ENCODE measurements at places on chromosomes 7 and 10. TPM values are rescaled to one million over a fixed set of nuclear protein-coding genes. Genes with fewer than 3 reads are reported as not detected.

DNA sequence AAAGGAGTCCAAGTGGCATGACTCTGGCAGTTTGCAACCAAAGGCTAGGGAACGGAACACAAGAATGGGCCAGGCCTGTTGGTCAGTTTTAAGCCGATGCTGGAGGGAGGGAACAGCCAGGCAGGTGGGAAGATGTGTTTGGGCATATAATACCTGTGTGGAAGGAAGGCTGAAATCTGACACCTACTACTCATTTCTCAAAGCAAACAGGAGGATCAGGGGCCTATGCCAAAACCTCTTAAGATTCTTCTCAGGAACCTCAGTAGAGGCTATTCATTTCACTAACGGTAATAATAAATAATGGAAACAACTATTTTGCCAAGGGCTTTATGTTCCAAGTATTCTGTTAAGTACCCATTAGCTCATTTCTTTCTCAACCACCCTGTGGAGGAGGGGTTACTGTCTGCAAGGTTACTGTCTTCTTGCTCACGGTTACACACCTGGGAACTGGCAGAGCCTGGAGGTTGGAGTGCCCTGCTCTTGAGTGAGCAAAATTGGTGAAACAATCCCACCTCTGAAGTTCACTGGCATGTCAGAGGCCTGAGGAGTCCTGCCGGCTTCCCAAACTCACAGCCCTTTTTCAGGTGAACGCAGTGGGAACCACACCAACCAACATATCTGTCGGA is 35.5 kb downstream of the GOT1 start:
- no peak overlapping the region for H3K4me3 ChIP-seq
- H3K4me1 ChIP-seq, result peaks cover 8% of the 10 kb centered on the region
- no peaks in the 10 kb centered on the region for H3K27me3 ChIP-seq
- H3K27ac ChIP-seq, result no peak overlapping the region
- H3K36me3 ChIP-seq, result no peaks in the 10 kb centered on the region

The STOX1 gene
- 2.1 TPM for total RNA-seq

DNA sequence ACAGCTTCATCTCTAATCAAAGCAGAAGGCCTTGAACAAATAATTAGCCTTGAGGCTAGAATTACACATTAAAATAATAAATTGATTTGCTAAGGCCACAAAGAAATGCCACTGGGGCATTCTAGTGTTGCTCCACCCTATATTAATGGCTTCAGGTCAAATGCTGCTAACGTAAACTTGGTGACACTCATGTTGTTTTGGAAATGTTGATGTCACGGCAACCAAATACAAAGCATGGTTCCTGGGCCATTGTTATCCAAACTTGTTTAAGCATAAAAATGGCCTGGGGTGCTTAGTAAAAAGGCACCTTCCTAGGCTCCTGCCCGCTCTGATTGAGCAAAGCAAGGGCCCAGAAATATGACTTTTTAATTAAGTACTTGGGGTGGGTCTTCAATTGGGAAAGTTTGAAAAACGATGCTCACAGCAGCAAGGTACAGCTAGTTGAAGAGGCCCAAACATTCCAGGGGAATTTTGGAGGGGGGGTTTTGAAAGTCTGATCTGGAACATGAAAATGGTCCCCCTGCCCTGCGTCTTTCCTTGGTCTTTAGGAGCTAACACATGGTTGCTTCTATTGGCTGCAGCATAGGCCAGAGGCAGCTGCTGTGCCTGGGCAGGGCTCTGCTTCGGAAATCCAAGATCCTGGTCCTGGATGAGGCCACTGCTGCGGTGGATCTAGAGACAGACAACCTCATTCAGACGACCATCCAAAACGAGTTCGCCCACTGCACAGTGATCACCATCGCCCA is 67.8 kb downstream of the ABCC2 start:
- no peaks in the 10 kb centered on the region for H3K27me3 ChIP-seq
- peaks cover 6% of the 10 kb centered on the region for H3K4me1 ChIP-seq
- H3K36me3 ChIP-seq, result no peaks in the 10 kb centered on the region
- no peak overlapping the region for H3K27ac ChIP-seq
- H3K4me3 ChIP-seq, result no peak overlapping the region

- no peaks in the 10 kb centered on the region for H3K36me3 ChIP-seq
- H3K27me3 ChIP-seq, result no peaks in the 10 kb centered on the region
- DNase-seq, result no peak
- H3K4me1 ChIP-seq, result peaks cover 17% of the 10 kb centered on the region
- no peak overlapping the region for H3K27ac ChIP-seq
Measured at GRCh38 chr7:152011860-152012259, 13.6 kb upstream of the GALNT11 start.

DNA sequence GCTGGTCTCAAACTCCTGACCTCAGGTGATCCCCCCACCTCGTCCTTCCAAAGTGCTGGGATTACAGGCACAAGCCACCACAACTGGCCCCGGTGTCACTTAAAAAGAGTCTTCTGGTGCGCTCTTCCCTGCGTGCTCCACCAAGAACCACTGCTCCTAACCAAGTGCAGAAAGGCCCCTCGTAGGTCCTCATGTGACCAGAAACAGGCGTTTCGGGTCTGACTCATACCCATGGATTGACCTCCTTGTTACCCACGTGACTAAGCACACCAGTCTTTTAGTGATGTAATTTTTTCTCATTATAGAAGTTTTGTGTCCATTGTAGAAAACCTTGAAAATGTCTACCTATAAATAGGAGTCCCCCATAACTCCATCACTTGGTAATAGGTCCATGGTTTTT is 13.9 kb downstream of the FKBP6 start:
- no peak for DNase-seq
- no peaks in the 10 kb centered on the region for H3K27me3 ChIP-seq
- no peak overlapping the region for H3K27ac ChIP-seq
- peaks cover 8% of the 10 kb centered on the region for H3K4me1 ChIP-seq

DNA sequence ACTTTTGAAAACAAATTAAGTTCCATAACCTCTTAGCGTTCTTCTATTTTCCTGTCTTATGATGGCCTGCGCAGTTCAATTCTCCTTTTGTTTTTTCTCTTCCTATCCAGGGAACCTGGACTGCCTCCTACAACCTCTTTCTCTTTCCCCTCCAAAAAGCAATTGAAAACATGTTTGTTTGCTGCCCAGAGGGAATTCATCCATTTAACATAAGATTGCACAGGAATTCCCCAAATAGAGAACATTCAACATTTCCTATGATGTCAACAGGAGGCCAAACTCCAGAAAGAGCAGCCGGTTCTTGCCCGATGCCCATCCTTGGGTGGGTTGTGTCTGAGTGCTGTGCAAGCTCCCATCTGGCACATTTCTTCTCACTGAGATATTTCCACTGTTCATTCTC is 94.2 kb upstream of the NRP1 start:
- DNase-seq, result no peak
- H3K27me3 ChIP-seq, result no peaks in the 10 kb centered on the region
- no peak overlapping the region for H3K27ac ChIP-seq
- H3K4me1 ChIP-seq, result peaks cover 21% of the 10 kb centered on the region
- H3K36me3 ChIP-seq, result no peaks in the 10 kb centered on the region

The SRRM3 gene
- 3.4 TPM for total RNA-seq

DNA sequence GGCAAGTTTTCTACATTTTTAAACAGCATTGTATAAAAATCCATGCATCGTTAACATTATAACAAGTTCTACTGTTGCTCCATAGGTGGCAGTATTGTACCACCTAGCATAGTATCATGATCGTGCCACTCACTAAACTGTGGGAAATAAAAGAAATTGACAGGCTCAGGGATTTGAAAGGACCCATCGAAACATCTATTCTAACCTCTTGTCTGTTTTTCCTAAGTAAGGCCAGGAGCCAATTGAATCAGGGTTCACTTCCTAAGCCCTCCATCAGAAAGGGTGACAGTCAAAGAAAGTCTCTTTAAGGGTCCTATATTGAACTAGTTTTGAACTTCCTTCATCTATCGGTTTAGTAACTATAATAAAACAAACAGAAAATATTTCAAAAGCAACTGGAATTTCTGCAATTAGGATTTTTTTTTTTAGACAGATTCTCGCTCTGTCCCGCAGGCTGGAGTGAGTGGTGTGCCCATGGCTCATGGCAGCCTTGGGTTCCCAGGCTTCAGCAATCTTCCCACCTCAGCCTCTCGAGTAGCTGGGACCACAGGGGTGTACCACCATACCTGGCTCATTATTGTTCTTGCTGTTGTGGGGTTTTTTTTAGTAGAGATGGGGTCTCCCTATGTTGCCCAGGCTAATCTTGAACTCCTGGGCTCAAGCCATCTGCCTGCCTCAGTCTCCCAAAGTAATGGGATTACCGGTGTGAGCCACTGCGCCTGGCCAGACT is 9.4 kb downstream of the HACD1 start:
- H3K27ac ChIP-seq, result no peak overlapping the region
- H3K36me3 ChIP-seq, result no peaks in the 10 kb centered on the region
- H3K4me1 ChIP-seq, result no peaks in the 10 kb centered on the region
- DNase-seq, result no peak
- no peak overlapping the region for H3K4me3 ChIP-seq

- no peaks in the 10 kb centered on the region for H3K27me3 ChIP-seq
- H3K4me3 ChIP-seq, result no peak overlapping the region
- DNase-seq, result peak; percentile 51
- H3K4me1 ChIP-seq, result peaks cover 15% of the 10 kb centered on the region
- no peak overlapping the region for H3K27ac ChIP-seq
Measured at GRCh38 chr7:953547-954327, 743 bp downstream of the ADAP1 start.

DNA sequence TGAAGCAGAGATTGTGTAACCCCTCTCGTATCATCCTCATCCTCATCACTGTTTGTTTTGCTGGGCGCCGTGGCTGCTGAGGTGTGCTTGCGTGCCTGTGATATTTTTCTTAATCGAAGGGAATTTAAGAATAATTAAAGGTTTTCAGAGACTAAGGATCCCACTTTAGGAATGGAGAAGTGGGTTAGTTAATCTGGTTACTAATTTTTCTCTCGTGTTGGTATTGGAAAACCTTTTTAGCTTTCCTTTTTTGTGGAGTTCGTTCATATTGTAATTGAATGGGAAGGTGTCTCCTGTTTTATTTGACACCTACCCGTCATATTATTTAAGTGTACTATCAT is 1.3 kb downstream of the UBN2 start:
- H3K36me3 ChIP-seq, result no peaks in the 10 kb centered on the region
- H3K27me3 ChIP-seq, result no peaks in the 10 kb centered on the region
- peak overlapping the region; percentile 76 for H3K27ac ChIP-seq
- DNase-seq, result no peak
- peaks cover 23% of the 10 kb centered on the region for H3K4me1 ChIP-seq
- H3K4me3 ChIP-seq, result peak overlapping the region; percentile 100

The USP6NL gene
- total RNA-seq, result 16.8 TPM

The SEC61G gene
- total RNA-seq, result 120 TPM

The HACD1 gene
- total RNA-seq, result 4.9 TPM

- H3K4me1 ChIP-seq, result no peaks in the 10 kb centered on the region
- H3K27ac ChIP-seq, result no peak overlapping the region
- no peak overlapping the region for H3K4me3 ChIP-seq
- H3K36me3 ChIP-seq, result no peaks in the 10 kb centered on the region
- H3K27me3 ChIP-seq, result no peaks in the 10 kb centered on the region
Measured at GRCh38 chr10:16986082-16986405, 143.6 kb downstream of the CUBN start.

DNA sequence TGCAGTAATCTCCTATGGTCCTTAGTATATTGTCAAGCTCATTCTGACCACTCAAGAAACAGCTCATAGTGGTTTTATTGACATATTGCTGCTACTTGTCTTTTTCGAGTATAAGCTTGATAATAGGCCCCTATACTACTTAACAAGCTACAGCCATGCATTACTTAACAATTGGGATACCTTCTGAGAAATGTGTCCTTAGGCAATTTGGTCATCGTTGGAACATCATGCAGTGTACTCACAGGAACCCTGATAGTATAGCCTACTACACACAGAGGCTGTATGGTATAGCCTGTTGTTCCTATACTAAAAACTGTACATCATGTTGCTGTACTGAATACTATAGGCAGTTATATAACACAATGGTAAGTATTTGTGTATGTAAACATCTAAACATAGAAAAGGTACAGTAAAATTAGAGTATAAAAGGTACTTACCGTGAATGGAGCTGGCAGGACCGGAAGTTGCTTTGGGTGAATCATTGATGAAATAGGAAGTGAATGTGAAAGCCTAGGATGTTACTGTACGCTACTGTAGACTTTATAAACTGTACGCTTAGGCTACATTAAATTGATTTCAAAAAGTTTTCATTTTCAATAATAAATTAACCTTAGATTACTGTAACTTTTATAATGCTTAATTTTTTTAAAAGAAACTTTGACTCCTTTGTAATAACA is 160.9 kb downstream of the LRRC4 start:
- no peak overlapping the region for H3K4me3 ChIP-seq
- H3K36me3 ChIP-seq, result no peaks in the 10 kb centered on the region
- H3K4me1 ChIP-seq, result peaks cover 6% of the 10 kb centered on the region
- no peak for DNase-seq

- no peaks in the 10 kb centered on the region for H3K27me3 ChIP-seq
- no peak overlapping the region for H3K4me3 ChIP-seq
- no peaks in the 10 kb centered on the region for H3K36me3 ChIP-seq
- no peak for DNase-seq
- no peak overlapping the region for H3K27ac ChIP-seq
Measured at GRCh38 chr10:6958254-6958653, 378.2 kb upstream of the PRKCQ start.

GRCh38 chr7:45922810-45923209 is 1.7 kb upstream of the IGFBP3 start:
- H3K27me3 ChIP-seq, result no peaks in the 10 kb centered on the region
- H3K4me1 ChIP-seq, result peaks cover 49% of the 10 kb centered on the region
- no peak for DNase-seq
- H3K4me3 ChIP-seq, result no peak overlapping the region
- no peak overlapping the region for H3K27ac ChIP-seq

GRCh38 chr7:30682212-30683083 is at the start of gene CRHR2:
CRHR2 (minus strand) TSS chr7:30682456; CDS start chr7:30682280, 176 bp downstream.
- peak; percentile 13 for DNase-seq
- H3K4me3 ChIP-seq, result peak within 1 kb of the TSS; percentile 12

The CDHR3 gene
- 1.6 TPM for total RNA-seq

DNA sequence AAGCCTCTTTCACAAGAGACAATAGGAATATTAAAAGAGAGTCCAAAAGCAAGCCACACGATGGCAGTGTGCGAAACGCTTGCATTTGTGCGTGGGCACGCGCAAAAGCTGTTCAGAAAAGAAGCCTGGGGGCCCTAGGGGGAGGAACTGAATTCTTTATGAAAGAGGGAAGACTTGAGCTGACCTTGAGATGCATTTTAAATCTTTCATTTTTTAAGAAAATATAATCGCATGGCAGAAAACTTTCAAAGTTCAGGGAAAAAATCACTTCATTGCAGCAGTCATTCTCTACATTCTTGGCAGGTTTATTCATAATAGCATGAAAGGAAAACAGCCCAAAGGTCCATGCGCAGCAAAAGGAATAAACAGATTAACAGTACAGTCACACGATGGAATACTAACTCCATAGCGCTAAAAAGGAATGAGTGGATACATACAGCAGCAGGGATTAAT is 206.5 kb upstream of the PRKCQ start:
- H3K36me3 ChIP-seq, result no peaks in the 10 kb centered on the region
- H3K4me1 ChIP-seq, result no peaks in the 10 kb centered on the region
- no peak overlapping the region for H3K27ac ChIP-seq
- no peak for DNase-seq

The TMEM176B gene
- total RNA-seq, result 36.3 TPM

The ZNF438 gene
- 2.9 TPM for total RNA-seq

GRCh38 chr10:23370106-23370505 is 25.5 kb upstream of the C10orf67 start:
- no peaks in the 10 kb centered on the region for H3K4me1 ChIP-seq
- H3K4me3 ChIP-seq, result no peak overlapping the region
- H3K27ac ChIP-seq, result no peak overlapping the region
- no peaks in the 10 kb centered on the region for H3K27me3 ChIP-seq
- H3K36me3 ChIP-seq, result no peaks in the 10 kb centered on the region
- no peak for DNase-seq

The EIF3B gene
- 232 TPM for total RNA-seq

All from body of pancreas (tissue), 4 donors.